ENCODE measurements at places on chromosomes 2 and 18.

GRCh38 chr2:77571545-77571944 lies 49.4 kb upstream of the LRRTM4 start:
- no peak for DNase-seq

DNA sequence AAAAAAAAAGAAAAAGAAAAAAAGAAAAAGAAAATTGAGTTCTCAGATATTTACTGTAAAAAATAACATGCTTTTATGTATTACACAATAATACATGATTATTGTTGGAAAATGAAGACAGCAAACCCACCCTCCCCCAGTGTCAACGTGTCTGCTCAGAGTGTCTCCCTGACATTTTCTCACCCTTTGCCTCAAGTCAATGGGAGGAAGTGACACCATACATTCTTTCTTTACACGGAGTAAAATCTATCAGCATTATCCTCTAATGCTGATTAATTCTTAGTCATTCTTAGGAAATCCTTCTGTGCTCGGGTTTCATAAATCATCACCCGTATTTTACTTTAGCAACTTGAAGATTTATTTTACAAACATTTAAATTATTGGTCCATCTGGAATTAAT lies 32.0 kb downstream of the CTAGE1 start:
- peak; percentile 62 for DNase-seq

GRCh38 chr2:79041032-79041448 lies 15.5 kb downstream of the REG3G start:
- no peak for DNase-seq

GRCh38 chr2:120254178-120254577 lies 1.5 kb downstream of the RALB start:
- DNase-seq: no peak

- no peak for DNase-seq
These were observed 357.7 kb upstream of the HNRNPA3 start for GRCh38 chr2:176854878-176855277.
